ENCODE measurements at places on chromosomes 4 and X.

GRCh38 chr4:80007745-80008149 is 65.3 kb downstream of the ANTXR2 start:
- H3K4me3 ChIP-seq, result peak overlapping the region; percentile 10
- peak overlapping the region; percentile 73 for H3K27ac ChIP-seq
- no peak for DNase-seq
- H3K4me1 ChIP-seq, result peaks cover 53% of the 10 kb centered on the region
- H3K27me3 ChIP-seq, result no peaks in the 10 kb centered on the region
- H3K36me3 ChIP-seq, result peaks cover 5% of the 10 kb centered on the region

GRCh38 chr4:40388239-40388638 is 53.1 kb downstream of the CHRNA9 start:
- DNase-seq, result no peak
- H3K27ac ChIP-seq, result no peak overlapping the region
- no peak overlapping the region for H3K4me3 ChIP-seq
- no peaks in the 10 kb centered on the region for H3K27me3 ChIP-seq
- H3K4me1 ChIP-seq, result no peaks in the 10 kb centered on the region
- no peaks in the 10 kb centered on the region for H3K36me3 ChIP-seq

DNA sequence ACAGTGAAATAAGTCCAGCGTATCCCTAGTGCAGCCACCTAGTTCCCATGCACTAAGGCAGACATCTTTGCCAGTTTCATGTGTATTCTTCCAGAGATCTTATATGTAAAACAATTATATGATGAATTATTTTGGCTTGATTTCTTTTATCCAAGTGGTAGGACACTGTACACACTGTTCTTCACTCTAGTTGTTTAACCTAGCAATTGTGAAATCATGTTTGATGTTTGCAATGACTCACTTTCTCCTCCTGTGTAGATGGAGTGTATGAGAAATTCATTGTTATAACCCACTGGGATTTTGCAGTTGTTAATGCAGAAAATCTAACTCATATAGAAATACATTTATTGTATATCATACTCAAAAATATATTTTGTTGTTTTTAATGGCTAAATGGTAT is 17.5 kb upstream of the TBC1D1 start:
- peaks cover 9% of the 10 kb centered on the region for H3K4me1 ChIP-seq
- DNase-seq, result no peak
- H3K36me3 ChIP-seq, result no peaks in the 10 kb centered on the region
- no peak overlapping the region for H3K4me3 ChIP-seq
- H3K27me3 ChIP-seq, result no peaks in the 10 kb centered on the region
- H3K27ac ChIP-seq, result no peak overlapping the region

DNA sequence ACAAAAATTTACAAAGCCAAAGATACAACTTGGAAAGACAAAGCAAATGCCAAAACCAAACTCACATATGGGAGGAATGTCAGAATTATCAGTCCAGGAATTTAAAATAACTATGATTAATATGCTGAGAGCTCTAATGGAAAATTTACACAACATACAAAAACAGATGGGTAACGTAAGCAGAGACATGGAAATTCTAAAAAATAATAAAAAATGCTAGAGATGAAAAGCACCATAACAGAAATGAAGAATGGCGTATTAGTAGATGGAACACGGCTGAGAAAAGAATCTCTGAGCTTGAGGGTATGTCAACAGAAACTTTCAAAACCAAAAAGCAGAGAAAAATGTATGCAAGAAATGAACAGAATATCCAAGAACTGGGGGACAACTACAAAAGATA is 4.1 kb upstream of the MANBA start:
- H3K4me3 ChIP-seq, result no peak overlapping the region
- DNase-seq, result no peak

DNA sequence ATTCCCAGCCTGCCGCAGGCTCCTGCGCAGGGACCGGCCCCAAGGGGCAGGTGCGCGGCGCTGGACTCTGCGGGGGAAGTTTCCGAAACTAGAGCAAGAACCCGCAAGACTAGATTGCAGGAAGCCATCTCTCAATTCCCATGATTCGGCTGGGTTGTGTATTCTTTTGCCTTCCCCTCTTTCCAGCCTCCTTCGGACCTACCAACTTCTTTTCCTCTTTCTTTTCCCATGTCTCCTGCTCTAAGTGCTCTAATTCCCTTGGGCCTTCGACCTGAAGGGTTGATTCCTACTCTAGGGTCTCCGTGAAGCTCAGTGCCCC is 645 bp upstream of the OPHN1 start:
- no peak for DNase-seq
- H3K36me3 ChIP-seq, result peaks cover 2% of the 10 kb centered on the region
- peaks cover 6% of the 10 kb centered on the region for H3K4me1 ChIP-seq
- H3K27me3 ChIP-seq, result peaks cover 57% of the 10 kb centered on the region
- peak overlapping the region; percentile 64 for H3K4me3 ChIP-seq

GRCh38 chrX:113759422-113759821 is 824.5 kb upstream of the HTR2C start:
- no peaks in the 10 kb centered on the region for H3K36me3 ChIP-seq
- DNase-seq, result no peak
- no peaks in the 10 kb centered on the region for H3K4me1 ChIP-seq
- H3K4me3 ChIP-seq, result no peak overlapping the region

- no peak for DNase-seq
- H3K27ac ChIP-seq, result no peak overlapping the region
- no peaks in the 10 kb centered on the region for H3K27me3 ChIP-seq
- no peak overlapping the region for H3K4me3 ChIP-seq
Measured at GRCh38 chr4:27666943-27667342, 806.3 kb downstream of the STIM2 start.

DNA sequence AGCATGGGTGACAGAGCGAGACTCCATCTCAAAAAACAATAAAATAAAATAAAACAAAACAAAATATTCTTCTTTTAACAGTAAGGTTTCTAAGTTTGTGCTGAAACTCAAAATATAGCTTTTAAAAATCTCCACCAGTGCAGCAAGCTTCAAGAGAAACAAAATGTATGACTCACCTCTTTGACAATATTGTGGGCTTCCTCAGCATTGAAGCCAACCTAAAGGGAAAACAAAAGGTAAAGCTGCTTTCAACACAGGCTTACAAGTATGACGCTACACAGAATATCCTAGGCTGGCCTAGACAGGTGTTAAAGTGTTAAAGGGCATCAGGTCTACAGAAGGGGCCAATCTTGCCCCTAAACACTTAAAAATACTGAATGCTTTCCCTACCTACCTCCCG is 1.2 kb downstream of the DYNLT3 start:
- peak overlapping the region; percentile 87 for H3K27ac ChIP-seq
- peak overlapping the region; percentile 76 for H3K4me3 ChIP-seq
- no peaks in the 10 kb centered on the region for H3K27me3 ChIP-seq
- no peak for DNase-seq
- peaks cover 20% of the 10 kb centered on the region for H3K4me1 ChIP-seq

DNA sequence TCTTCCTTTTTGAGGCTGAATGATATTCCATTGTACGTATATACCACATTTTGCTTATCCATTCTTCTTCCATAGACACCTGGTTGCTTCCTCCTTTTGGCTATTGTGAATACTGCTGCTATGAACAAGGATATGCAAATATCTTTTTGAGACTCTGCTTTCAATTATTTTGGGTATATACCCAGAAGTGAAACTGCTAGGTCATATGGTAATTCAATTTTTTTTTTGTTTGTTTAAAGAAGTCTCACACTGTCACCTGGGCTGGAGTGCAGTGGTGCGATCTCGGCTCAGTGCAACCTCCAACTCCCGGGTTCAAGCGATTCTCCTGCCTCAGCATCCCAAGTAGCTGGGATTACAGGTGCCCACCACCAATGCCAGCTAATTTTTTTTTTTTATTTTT is 75.3 kb downstream of the METTL14 start:
- H3K36me3 ChIP-seq, result peaks cover 19% of the 10 kb centered on the region
- no peak for DNase-seq
- H3K4me3 ChIP-seq, result no peak overlapping the region
- no peaks in the 10 kb centered on the region for H3K27me3 ChIP-seq

- no peaks in the 10 kb centered on the region for H3K4me1 ChIP-seq
- H3K36me3 ChIP-seq, result peaks cover 2% of the 10 kb centered on the region
- H3K27me3 ChIP-seq, result no peaks in the 10 kb centered on the region
- no peak overlapping the region for H3K27ac ChIP-seq
Measured at GRCh38 chr4:136337216-136337615, 1195.1 kb downstream of the PCDH18 start.

- H3K36me3 ChIP-seq, result no peaks in the 10 kb centered on the region
- no peaks in the 10 kb centered on the region for H3K27me3 ChIP-seq
- H3K4me3 ChIP-seq, result no peak overlapping the region
- no peaks in the 10 kb centered on the region for H3K4me1 ChIP-seq
Measured at GRCh38 chr4:10787365-10787764, 102.8 kb upstream of the CLNK start.

DNA sequence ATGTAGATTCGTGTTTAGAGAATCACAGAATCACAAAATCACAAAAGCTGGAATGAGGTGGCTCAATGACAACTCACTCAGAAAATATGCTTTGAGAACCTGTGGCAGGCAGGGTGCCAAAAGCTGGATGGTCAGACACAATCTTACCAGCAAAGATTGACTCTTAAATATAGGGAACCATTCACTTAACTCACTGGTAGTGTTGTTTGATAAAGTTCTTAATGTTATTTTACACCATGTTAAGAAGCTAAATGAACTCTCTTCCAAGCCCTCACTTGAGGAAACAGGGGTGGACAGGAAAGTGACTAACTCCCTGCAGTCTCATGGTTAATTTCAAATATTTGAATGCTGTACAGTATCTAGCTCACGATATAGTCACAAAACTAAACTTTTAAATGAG is 5.7 kb upstream of the SCOC start:
- no peaks in the 10 kb centered on the region for H3K36me3 ChIP-seq
- no peak overlapping the region for H3K4me3 ChIP-seq
- no peaks in the 10 kb centered on the region for H3K27me3 ChIP-seq

DNA sequence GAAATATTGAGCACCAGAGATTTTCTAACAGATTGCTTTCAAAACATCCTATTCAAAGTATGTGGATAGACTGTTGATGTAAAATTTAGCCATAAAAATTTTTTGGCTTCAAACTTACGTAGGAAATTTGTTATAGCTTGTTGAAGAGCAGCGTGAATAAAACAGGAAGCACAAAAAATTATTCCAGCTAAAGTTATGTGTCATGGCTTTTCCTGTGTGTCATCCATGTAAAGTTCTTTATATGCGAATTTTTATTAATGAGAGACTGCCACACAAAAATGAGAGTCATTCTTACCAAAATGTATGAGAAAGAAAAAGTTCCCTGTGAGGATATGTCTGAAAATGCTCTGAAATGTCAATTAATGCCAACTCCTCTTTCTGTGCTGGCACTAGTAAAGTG is 19.5 kb downstream of the EPGN start:
- no peak overlapping the region for H3K4me3 ChIP-seq
- peaks cover 56% of the 10 kb centered on the region for H3K27me3 ChIP-seq
- H3K36me3 ChIP-seq, result no peaks in the 10 kb centered on the region
- no peak for DNase-seq

DNA sequence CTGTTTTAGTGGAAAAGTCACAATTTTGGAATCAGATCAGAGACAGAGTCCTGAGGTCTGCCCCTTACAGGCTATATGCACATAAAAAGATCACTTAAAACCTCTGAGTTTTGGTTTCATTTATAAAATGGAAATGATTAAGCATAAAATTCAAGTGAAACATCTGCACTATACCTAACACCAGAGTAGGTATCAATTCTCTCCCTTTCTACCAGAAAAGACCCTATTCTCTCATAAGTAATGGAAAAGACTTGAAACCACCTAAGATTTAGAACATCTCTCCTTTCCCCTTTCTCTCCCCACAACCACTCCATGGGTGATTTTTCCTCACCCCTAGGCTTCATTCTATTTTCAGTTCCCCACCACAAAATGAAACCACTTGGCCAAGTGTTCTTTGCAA is 907 bp downstream of the LHFPL1 start:
- H3K27ac ChIP-seq, result peak overlapping the region; percentile 66
- H3K36me3 ChIP-seq, result peaks cover 6% of the 10 kb centered on the region
- peaks cover 27% of the 10 kb centered on the region for H3K4me1 ChIP-seq
- H3K4me3 ChIP-seq, result peak overlapping the region; percentile 75

Measured in central memory CD8-positive, alpha-beta T cell (primary cell).